Neural crest cell (in vitro differentiated cells): ENCODE measurements at places on chromosomes 13 and 19.

DNA sequence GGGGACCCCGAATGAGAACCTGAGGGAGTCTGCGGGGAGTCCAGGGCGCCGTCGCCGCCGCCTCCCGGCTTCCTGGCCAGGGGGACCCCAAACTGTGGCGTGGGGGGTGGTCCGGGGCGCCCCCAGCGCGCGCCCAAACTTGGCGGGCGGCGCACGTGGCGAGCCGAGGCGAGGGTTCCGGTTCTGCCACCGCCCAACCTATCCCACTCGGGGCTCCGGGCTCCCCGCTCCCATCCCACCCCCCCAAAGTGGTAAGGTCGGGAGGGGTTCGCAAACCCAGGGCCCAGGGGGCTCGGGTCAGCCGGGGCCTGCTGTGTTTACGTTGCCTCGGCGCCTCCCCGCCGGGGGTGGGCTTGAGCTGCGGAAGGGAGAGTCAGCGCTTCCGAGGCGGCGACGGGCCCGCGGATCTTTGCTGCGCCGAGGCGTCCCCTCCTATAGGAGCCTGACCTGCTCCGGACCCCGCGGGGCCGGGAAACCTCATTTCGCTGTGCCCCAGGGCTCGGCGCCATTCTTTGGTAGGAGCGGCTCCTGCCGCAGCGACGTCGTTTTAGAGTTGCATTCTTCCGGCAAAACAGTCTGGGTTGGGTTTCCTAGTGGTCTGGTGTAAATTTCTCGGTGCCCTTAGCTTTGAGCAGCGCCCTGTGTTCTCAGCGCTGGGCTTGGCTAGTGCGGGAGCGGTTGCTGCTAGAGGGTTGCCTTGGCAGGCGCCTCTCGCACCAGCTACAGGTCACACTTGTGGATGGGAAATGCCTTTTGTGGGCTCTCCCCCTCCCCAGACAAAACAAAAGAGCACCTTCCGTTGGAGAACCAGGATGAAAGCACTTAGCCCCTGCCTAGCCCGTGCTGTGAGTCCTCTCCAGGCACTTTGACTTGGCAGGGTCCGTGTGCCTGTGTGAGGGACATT is 1.2 kb downstream of the DAZAP1 start:
- H3K4me3 ChIP-seq, result peak overlapping the region; percentile 96
- H3K27me3 ChIP-seq, result no peaks in the 10 kb centered on the region
- no peaks in the 10 kb centered on the region for H3K36me3 ChIP-seq
- DNase-seq, result peak; percentile 30

DNA sequence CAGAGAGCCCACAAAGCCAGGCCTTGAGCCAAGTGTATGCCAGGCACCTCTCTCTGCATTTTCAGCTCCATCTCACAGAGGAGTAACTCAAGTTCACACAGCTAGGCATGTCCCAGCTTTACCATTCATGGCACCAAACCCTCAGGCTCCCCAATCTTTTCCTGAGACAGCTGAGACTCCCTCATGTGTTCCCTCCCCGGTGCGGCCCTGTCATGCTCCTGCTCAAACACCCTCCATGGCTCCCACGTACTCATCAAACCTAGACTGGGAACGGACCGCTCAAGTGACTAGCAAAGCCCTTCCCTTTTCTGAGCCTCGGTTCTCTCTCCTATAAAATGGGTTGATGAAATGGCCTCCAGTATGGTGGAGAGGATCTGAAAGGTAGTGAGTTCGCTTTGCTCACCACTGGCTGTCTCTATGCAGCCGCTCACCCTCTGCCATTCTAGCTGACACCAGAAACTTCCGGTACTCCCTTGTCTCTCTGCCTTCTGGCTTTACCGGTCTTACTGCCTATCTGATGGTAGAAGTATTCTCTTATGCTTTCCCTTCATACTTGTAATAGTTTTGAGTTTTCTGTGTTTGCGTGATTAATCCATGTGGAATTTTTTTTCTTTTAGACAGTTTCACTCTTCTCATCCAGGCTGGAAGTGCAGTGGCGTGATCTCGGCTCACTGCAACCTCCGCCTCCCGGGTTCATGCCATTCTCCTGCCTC is 7.8 kb upstream of the SLC44A2 start:
- H3K4me3 ChIP-seq, result no peak overlapping the region
- no peaks in the 10 kb centered on the region for H3K36me3 ChIP-seq
- peaks cover 6% of the 10 kb centered on the region for H3K4me1 ChIP-seq

DNA sequence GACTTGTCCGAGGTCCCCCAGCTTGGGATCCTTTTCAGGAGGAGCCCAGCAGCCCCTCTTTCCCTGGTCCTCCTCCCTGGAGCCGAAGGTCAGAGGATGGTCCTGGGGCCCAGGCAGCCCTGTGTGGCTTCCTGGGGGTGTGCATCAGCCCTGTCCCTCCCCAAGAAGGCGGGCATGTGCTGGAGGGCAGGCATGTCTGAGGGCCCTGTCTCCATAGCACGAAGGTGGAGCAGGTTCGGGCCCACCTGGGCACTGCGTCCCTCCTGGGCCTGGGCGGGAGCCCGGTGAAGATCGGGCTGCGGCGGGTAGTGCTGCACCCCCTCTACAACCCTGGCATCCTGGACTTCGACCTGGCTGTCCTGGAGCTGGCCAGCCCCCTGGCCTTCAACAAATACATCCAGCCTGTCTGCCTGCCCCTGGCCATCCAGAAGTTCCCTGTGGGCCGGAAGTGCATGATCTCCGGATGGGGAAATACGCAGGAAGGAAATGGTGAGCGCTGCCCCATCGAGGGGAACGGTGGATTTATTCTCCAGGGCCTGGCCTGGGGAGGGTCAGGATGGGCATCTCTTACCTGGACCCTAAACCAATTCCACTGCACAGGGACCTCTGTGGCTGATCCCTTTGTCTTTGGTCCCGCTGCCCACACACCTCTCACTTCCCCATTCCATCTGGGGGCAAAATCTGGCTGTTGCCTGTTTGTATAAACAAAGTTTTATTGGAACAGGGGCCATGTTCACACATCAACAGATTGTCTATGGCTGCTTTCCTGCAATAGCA is 10.9 kb downstream of the TIMM13 start:
- no peaks in the 10 kb centered on the region for H3K4me1 ChIP-seq
- no peak for DNase-seq

DNA sequence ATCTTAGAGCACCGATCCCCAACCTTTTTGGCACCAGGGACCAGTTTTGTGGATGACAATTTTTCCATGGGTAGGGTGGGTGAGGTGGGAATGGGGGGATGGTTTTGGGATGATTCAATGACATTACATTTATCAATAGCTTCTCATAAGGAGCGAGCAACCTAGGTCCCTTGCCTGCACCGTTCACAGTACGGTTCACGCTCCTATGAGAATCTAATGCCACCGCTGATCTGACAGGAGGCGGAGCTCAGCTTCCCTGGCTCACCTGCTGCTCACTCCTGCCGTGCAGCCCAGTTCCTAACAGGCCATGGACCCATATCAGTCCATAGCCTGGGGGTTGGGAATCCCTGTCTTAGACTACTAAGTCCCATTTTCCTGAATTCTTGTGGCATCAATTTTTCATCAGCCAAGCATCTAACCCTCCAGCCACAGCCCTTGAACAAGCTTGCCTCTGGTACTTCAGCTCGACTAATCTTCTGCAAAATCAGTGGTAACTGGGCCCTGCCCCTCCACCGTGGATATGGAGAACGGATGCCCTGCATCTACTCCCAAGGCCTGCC is 37.0 kb upstream of the MAP3K10 start:
- H3K27ac ChIP-seq, result no peak overlapping the region
- no peaks in the 10 kb centered on the region for H3K4me1 ChIP-seq

- peaks cover 3% of the 10 kb centered on the region for H3K36me3 ChIP-seq
- H3K27me3 ChIP-seq, result no peaks in the 10 kb centered on the region
- peaks cover 6% of the 10 kb centered on the region for H3K4me1 ChIP-seq
- no peak for DNase-seq
These were observed 461.4 kb downstream of the MYO16 start for GRCh38 chr13:109090796-109091195.

DNA sequence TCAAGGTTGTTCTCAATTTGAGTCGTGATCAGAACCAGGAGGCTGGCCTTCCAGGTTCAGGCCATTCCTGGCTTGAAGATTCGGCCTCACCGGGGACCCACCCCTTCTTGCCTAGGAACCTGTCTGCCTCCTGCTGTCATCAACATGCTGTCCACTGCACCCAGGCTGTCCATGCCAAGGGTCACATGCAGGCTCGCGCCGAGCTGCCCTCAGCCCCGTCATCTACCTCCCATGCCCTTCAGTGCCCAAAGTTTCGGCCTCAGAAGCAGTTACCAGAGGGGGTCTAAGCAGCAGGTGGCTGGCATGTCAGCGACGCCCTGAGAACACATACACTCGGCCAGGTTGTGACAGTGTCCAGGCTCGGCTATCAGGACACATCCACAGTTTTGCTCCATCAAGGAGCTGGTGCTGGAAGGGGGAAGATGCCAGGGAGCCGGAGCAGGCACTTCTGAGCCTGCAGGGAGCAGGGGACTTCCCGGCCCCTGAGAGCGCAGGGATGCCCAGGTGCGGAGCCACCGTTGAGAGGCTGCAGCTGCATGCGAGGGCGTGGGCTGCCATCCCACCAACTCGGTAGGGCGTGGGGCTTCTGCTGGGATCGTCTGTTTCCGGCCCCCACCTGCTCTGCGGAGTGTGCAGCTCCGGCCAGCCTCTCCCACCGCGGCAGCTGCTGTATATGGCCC is 590.9 kb upstream of the SLITRK5 start:
- DNase-seq, result no peak
- no peaks in the 10 kb centered on the region for H3K36me3 ChIP-seq
- no peak overlapping the region for H3K27ac ChIP-seq
- no peak overlapping the region for H3K4me3 ChIP-seq

DNA sequence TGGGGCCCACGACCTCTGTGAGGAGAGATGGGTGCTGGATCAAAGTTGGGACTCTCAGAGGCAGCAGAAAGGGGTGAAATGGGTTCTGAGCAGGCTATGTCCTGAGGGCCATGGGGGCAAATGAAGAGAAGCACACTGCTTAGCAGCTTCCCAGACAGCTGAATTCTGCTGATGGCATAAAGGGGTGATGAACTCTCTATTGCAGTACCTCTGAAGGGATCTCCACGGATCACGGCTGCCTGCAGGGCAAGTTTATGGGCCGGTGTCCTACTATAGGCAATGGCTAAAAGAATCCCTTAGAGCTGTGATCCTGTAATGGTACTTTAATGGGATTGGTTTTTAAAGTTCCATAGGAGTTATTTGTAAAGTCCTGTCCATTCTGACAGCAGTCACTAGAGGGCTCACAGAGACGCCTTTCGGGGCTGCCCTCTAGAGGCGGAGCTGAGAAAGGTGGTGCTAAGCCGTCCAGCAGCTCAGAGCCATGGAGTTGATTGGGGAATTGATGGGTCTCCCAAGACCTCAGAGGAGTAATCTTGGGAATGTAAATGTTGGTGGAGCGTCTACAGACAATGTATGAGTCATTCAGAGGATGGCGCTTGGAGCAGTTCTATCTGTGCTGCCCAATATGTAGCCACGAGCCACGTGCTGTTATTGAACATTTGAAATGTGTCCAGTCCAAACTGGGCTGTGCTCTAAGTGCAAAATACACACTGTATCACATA is 287.3 kb downstream of the COG6 start:
- peaks cover 18% of the 10 kb centered on the region for H3K4me1 ChIP-seq
- DNase-seq, result peak; percentile 57
- no peaks in the 10 kb centered on the region for H3K36me3 ChIP-seq
- no peak overlapping the region for H3K27ac ChIP-seq
- H3K4me3 ChIP-seq, result no peak overlapping the region
